SK-N-SH (cell line): ENCODE measurements at places on chromosomes 16 and 17.
A peak's percentile ranks its signal among the peaks of the same experiment; 100 is the strongest.

- DNase-seq: peak; percentile 42
Observed at GRCh38 chr17:47188271-47188875, 722 bp downstream of the CDC27 start.

- no peak for DNase-seq
Observed at GRCh38 chr16:79083508-79084299, 516.8 kb downstream of the MAF start.

- DNase-seq: no peak
Observed at GRCh38 chr16:85082173-85083050, 29.9 kb downstream of the CIBAR2 start.

GRCh38 chr17:76918811-76919210 lies 50.6 kb downstream of the MGAT5B start:
- DNase-seq: no peak

DNA sequence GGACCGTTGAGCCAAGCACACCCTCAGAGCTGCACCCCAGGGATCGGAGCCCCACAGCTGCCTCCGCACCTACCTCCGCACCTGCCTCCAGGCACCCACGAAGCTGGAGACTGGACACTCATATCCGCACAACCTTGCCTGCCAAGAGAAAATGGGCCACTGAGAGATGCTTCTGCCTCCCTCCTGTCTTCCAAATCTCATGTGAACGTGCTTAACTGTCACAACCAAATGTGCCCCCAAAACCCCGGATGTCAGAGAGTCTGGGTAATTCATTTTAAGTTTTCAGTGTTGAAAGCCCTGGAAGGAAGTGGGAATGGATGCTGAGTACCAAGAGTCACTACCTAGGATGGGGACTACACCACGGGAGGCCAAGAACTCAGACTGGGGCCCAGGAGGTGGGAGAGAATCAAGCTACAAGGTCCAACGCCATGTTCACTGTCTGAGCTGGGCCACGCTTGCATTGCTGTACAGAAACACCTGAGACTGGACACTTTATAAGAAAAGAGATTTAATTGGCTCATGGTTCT lies 49.5 kb upstream of the MEAK7 start:
- no peak for DNase-seq

DNA sequence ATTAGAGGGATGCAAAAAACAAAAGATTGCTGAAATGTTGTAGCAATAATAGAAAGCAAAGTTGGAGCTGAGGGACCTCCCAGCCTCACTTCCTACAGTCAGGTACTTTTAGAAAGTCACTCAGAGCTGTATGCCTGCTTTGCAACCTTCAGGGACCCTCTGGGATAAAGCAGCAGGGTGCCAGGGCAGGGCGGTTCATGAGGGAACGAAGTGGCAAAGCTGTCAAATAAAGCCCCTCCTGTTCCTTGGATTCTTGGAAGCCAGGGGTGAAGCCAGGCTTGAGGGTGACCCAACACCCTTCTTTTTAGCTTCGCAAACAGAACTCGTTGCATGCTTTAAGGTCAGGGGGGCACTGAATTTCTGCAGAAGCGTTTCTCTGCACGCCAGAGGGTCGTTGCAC lies 767 bp downstream of the ATP2C2 start:
- DNase-seq: no peak

DNA sequence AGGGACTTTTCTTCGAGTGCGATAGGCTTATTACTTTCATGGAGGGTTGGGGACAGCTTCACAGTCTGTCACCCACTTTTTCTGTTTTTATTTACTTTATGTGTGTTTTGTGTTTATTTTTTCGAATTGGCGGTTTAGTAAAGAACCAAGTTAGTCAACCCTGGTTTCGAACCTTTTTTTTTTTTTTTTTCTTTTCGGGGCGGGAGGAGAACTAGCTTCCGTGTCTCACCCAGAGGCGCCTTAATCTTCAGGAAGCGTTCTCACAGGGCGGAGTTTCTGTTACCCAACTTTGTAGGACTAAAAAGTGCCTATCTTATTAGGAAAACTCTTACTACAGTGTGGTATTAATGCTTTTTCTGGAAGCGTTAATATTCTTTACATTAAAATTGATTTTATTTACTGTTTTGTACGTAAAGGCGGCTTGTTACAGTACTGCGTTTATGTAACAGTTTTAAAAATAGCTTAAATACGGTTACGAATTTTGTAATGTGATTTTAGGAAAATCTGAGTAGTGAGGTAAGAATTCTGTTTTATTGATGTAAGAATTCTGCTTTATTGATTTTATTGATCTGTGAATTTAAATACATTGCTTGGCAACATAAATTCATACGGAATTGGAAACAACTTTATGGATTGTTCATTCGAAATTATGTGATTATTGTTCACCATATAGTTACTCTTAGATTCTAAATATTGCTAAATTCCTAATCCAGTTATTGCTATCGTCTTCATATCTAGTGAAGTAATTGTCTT lies 885 bp downstream of the ZNF207 start:
- peak; percentile 37 for DNase-seq

DNA sequence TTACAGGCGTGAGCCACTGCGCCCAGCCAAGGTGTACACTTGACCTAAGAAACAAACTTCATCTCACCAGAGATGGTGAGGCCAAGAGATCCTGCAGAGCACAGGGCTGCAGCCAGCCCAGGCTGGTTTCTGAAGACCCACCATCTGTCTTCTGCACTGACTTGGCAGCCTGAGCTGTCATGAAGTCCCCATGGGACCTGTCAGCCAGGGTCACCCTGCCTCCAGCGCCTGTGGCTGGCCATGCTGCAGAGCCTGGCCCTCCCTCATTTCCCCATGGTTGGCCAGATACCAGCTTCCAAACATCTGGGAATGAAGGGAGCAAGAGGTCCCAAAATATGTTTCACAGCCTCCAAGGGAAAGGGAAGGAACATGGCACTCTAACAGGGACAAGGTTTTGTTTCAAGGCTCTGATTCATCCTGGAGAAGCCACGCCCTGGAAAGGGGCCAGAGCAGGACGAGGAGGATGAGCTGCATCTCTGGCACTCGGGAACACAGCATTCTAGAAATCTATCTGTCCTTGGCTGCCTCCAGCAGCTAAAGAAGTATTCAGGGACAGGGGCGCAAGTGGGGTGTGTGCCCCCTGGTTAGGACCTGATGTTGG lies 45.3 kb downstream of the DDX19A start:
- no peak for DNase-seq

GRCh38 chr17:46928467-46929261 lies 5.7 kb downstream of the GOSR2 start:
- no peak for DNase-seq

- DNase-seq: no peak
Observed at GRCh38 chr17:37090941-37091340, 142.2 kb downstream of the AATF start.

- no peak for DNase-seq
Observed at GRCh38 chr16:67560827-67561342, 1.4 kb upstream of the CTCF start.

DNA sequence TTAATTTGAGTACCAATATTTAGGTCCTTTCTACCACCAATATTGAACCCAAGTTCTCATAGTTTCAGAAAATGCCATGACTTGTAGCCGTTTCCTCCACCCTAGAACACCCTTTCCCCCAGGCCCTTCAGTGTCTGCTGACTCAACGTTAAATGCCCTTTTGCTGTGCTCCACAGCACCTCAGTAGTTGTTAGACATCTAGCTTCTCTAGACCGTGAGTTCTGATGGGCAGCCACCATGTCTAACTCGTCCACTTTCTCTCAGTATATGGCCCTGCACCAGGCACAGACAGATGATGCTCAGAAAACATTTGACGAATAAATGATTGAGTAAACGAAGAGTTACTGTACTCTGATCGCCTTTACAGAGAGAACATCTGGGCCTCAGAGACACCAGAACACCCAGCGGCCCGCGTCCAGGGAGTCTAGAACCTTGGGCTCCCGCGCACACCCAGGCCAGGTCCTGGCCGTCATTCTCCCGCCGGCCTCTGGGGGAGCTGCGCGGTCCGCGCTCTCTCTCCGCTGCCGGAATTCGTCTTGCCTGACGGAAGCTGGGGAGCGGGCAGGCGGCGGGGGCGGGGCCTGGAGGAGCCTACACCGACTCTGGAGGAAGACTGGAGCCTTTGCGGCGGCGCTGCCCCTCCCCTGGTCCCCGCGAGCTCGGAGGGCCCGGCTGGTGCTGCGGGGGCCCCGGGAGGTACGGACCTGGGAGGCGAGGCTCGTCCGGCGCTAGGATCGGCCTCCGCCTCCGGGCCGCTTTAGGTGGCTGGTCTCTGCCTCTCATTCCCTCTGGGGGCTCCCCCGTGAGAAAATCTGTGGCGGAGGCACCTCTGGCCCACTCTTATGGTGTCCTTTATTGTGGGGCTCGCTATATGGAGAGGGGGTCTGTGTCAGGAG lies at the start of gene NKIRAS2:
TSS of gene NKIRAS2 (plus strand) at position 582 of the 896 bp plus-strand sequence. CDS start 1,488 bp downstream, outside the sequence.
- peak; percentile 96 for DNase-seq

DNA sequence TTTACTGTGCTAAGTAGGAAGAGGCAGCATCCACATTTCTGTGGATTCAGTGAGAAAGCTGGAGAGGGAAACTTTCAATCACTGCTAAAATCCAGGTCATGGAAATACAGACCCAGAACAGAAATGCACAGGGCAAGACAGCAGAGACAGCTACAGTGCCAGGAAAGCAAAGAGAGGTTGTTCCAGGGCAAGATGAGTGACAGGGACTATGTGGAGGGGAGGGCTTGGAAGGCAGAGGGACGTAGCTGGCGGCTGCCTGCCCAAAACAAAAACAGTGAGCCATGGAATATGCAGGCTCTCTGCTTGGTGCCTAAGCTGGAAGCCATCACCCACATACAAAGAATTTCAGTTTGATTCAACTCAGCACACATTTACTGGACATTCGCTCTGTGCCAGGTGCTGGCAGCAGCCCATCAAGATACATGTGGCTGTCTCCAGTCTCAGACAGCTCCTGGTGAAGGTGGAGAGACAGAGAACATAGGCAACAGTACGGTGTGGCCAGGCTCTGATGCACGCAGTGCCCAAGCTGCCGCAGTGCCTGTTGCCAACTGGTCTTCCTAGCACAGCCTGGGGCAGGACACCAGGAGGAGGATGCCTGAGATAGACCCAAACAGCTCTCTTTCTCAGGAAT lies 88.7 kb downstream of the AIPL1 start:
- DNase-seq: no peak

- no peak for DNase-seq
Observed at GRCh38 chr17:17236295-17237025, 508 bp downstream of the FLCN start.

DNA sequence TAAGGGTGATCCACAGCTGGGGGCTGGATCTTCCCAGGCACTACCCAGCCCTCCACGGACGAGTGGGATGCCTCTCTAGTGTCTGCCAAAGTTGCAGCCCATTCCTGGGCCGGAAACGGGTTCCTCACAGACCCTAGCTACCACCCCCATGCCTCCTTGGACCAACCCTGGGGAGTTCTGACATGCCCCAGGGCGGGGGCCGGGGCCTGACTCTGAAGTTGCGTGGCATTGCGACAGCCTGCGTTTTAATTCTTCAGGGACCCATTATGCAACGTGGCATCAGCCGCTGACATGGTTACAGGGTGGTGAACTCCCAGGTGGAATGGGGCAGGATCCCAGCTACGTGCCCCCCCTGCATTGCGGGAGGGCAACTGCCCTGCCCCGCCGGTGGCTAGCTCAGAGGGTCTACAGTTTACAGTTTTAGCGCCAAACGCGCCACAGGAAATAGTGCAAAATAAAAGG lies 2.7 kb downstream of the CBX4 start:
- DNase-seq: no peak
